ENCODE measurements at places on chromosomes 7 and 10.
A peak's percentile ranks its signal among the peaks of the same experiment; 100 is the strongest.

DNA sequence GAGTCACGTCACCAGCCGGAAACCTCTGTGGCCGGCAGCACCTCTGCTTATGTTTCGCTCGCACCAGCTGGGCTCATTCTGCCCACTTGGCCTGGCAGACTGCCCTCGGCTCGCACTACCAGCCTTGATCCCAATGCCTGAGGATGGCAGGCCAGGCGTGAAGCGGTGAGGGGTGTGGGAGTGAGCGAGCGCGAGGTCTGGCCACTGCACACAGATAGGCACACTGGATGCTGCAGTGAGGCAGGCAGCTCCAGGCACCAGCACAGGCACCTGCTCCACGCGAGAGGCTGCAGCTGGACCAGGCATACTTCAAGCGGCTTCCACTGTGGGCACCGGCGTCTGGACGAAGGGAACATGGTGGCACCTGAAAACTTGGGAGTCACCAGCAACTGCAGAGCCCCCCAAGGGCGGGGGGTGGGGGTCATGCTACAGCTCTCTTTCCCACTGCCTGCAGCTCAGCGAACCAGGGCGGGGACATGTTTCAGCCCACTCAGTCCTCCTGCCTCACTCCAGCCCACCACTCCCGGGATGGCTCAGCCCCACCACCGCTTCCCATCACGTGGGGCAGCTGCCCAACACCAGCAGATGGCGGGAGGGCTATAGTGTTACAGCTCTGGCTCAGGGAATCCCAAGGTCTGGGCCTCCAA, 5.4 kb upstream of the DMTF1 start:
- DNase-seq = no peak

DNA sequence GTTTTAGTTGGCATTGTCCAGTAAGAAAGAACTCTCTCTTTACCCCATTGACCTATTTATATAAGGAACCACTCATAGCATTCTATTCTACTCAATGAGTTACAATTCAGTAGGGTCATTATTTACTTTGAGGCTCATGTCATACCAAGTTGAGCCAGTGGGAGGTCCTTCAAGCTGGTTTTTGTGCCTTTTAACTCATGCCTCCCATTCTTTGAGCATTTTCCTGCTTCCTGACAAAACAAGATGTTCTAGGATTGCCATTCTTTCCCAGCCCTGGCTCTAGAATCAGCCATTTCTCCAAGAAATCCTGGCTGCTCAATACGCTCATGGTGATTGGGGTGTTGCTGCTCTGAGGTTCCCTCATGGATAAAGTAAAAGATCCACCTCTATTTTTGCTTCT, 250.1 kb downstream of the ABCA13 start:
- no peak for DNase-seq

DNA sequence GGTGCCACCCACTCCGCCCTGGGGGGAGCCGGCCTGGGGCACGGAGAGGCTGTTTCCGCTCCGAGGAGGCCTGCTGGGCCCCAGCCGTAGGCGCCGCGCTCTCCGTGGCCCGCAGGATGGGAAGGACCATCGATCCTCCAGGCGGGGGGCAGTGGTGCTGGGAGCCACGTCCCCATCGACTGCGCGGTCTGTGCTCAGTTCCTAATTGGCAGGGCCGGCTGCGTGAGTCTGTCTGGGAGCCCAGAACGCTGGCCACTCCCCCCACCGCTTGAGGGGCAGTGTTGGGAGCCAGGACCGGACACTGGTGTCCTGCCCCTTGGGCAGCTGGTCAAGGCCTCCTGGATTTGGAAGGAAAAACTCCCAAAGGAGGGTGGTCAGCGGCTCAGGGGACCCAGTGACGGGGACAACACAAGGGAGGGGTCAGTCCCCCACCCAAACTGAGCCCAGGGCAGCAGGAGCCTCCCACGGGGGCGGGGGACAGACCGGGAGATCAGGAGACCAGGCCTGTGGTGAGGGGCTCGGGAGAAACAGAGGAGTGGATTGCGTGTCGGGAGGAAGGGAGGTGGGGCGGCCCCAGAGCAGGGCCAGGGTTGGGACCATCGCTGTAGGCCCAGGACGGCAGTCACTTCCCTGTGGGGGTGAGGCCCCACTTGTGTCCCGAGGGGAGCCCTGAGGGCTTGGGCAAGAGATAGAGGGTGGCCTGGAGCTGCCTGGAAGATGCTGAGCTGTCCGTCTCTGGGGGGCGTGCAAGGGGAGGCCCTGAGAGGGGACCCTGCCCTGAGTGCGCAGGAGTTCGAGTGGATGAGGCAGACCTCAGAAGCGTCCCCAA, 89.0 kb downstream of the UNCX start:
- no peak for DNase-seq

DNA sequence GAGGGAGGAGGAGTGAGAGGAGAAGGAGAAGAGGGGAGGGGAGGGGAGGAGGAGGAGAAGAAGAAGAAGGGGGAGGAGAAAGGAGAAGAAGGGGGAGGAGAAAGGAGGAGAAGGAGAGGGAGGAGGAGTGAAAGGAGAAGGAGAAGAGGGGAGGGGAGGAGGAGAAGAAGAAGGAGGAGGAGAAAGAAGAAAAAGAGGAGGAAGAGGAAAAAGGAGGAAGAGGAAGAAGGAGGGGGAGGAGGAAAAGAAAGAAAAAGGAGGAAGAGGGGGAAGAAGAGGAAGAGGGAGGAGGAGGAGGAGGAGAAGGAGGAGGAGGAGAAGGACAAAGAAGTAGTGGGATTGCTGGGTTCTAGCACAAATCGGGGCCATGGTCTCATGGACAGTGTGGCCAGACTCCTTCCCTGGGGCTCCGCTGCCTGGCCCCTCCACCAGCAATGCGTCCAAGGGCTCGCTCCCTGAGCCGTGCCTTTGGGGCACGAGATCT, 4.2 kb upstream of the MAFK start:
- DNase-seq = no peak

- no peak for DNase-seq
Measured at GRCh38 chr7:116528008-116528789, 3.4 kb downstream of the CAV1 start.

DNA sequence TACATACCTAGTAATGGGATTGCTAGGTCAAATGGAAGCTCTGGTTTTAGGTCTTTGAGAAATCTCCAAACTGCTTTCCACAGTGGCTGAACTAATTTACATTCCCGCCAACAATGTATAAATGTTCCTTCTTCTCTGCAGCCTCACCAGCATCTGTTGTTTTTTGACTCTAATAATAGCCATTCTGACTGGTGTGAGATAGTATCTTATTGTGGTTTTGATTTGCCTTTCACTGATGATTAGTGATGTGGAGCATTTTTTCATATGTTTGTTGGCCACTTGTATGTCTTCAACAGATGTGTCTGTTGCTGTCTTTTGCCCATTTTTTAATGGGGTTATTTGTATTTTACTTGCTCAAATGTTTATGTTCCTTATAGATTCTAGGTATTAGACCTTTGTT, 675.5 kb downstream of the SUGCT start:
- no peak for DNase-seq

GRCh38 chr7:149161241-149161848, 14.1 kb downstream of the ZNF398 start:
- no peak for DNase-seq

- no peak for DNase-seq
Measured at GRCh38 chr10:35012781-35013180, 77.4 kb downstream of the CUL2 start.

DNA sequence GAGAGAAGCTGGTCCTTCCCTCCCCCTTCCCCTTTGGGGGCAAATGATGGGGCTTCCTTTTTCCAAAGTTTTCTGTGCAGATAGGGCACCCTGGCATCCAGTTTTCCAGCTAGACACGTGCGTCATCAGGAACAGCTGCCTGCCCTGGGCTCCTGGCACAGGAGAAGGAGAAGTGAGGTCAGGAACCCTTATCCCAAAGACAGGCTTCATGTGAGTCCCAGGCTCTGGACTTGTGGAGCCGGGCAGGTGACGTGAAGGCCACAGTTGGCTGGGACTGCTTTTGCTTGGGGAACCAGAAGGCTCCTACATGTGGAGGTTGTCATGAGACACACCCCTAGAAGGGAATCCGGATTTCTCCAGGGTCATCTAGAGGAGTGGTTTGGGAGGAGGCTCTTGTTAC, 66.5 kb downstream of the RBM20 start:
- DNase-seq = no peak

GRCh38 chr10:36476399-36476798, 649.0 kb upstream of the ANKRD30A start:
- DNase-seq = no peak

DNA sequence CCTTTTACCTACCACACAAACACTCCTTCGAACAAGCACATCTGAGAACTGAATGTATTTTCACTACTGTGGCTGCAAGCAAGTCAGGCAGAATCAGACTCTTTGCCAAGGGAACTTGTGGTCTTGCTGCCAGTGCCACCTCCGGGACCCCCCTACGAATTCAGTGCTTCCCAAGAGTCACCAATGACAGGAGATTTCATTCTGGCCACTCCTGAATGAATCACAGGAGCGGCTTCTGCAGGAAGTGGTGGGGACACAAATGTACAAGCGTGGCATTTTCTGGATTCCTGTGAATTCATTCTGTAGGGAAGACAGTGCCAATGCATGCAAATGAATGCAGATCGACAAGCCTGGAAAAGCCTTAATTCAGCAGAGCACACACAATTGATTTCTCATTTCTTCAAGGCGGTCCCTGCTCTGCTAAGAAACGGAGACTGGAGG, 161.2 kb downstream of the CAMK1D start:
- no peak for DNase-seq

GRCh38 chr10:31083765-31084184, 52.1 kb upstream of the ZNF438 start:
- DNase-seq = peak; percentile 50

DNA sequence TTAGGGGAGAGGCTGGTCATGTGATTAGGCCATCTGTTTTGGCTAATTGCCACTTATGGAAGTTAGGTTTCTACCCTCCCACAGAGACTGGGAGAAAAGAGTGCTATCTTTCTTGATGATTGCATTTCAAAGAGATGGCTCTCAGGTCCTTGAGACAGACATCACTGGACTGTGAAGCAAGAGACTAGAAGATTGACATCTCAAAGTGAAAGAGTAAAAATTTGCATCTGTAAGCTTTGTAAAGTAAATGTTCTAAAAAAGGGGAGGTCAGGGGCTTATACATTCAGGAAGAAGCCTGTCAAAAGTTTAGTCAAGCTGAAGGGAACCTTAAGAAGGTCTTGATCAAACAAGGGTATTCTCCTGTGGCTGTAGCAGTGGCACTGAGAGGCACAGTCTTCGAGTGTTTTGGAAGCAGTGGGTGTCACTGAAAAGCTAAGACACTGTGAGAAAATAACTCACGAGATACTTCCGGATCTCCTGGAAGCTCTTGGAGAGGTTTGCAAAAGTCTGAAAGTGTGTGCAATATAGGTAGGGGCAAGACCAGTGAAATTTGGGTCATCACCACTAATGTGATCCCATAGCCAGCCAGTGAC, 342.1 kb downstream of the PHF14 start:
- DNase-seq = no peak

DNA sequence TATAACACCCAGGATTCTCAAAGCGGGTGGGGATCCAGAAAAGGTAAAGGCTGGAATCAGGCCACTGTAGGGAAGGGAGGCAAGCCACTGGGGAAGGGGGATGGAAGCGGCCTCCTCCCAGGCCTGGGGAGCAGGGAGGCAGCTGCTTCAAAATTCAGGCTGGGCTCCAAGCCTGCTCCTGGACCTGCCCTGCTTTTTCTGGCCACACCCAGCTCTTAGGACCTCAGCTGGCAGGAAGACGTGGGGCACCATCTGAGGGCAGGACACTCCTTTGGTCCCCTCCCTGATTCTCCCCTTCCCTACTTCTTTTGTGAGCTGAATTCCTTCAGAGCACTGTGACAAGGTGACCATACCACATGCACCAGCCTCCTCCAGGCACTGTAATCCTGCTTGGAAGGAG, 4.6 kb upstream of the LBX1 start:
- no peak for DNase-seq

DNA sequence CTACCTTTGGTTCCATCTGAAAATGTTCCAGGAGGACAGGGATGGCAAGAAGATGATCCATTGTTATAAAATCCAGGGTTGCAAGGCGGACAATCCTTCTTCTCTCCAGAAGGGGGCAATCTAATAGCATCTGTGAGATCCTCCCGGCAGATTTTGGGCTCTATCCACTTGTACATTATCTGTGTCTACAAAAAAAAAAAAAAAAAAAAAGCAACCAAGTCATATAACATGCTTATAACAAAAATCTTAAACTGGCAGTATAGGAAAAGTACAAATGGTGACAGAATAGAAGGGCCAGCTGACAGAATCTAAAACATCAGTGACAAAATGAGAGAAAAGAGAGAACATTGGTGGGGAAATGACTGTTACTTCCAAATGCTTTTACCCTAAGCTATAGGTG, 132.7 kb downstream of the ELAPOR2 start:
- no peak for DNase-seq

- no peak for DNase-seq
Measured at GRCh38 chr10:51433949-51434475, 265.4 kb downstream of the CSTF2T start.

DNA sequence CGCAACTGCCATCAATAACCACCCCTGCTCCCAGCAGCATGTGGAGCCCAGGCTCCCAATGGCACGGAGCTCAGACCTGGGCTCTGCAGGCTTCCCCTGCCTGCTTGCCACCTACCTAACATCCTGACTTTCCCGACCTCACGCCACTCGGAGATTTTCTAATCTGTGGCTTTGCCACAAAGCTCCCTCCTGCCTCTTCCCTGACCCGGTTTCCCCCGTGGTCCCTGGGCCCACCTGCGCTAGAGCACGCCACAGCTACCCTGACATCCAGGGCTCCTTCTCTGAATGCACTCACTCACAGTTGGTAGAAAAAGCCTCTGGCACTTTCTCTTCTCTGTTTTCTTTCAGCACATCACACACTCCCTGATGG, 20.0 kb downstream of the PITRM1 start:
- DNase-seq = no peak

DNA sequence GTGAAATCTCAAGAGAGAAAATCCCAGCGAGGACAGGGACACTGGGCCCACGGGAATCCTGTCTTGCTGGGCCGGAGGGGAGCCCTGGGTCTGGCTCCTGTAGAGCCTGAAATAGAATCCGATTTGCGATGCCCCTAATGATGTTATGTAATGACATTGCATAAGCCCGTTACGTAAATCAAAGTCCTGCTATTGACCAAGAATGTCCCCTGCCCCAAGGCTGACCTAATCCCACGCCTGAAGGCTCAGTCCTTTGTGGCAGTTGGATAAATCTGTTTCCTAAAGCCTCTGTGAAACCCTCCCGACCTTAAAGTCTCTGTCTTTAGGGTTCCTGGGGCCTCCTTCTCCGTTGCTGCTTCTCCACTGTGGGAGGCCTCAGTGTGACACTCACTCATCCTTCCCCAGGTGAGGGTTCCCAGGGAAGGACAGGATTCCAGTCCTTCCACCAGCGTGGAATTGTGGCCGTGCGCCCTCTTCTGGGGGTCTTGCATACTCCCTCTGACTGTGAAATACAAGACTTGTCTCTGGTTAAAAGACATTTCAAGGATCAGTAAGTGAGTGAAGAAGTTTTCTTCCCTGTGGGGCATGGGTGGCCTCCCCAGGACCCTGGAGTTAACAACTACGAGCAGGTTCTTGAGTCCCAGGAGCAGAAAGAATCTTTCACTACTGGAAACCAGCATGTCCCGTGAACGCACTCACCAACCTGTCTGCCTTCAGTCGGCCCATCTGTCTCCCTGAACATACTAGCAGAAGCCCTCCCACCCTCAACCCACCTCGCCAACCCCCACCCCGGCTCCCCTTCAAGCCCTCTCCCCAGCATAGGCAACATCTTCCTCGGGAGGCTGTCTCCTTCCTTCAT, 19.8 kb downstream of the ZNF467 start:
- DNase-seq = no peak

Measured in stimulated activated CD4-positive, alpha-beta T cell treated with anti-CD3 and anti-CD28 coated beads, Interleukin-4, amount 100 ng/mL, for 48 hours (primary cell).